ENCODE measurements at places on chromosomes 7 and 10.

GRCh38 chr10:3231951-3232730 lies 59.6 kb upstream of the PITRM1 start:
- no peak for DNase-seq

DNA sequence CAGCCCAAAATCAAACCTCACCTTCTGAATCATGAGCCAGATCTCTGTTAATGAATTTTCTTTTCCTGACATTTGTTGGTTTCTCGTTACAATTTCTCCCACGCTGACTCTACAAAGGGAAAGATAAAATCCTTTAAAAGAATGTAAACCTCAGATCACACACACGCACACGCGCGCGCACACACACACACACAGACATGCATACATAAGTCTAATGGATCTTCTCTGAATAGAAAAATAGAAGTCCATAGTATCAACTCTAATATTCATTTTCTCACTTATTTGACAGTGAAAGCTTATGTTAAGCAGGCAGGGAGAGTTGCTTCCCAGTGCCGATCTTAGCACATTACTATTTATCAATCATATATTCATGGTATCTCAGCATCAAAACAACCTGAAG lies 1.4 kb downstream of the ETV1 start:
- DNase-seq, result no peak

DNA sequence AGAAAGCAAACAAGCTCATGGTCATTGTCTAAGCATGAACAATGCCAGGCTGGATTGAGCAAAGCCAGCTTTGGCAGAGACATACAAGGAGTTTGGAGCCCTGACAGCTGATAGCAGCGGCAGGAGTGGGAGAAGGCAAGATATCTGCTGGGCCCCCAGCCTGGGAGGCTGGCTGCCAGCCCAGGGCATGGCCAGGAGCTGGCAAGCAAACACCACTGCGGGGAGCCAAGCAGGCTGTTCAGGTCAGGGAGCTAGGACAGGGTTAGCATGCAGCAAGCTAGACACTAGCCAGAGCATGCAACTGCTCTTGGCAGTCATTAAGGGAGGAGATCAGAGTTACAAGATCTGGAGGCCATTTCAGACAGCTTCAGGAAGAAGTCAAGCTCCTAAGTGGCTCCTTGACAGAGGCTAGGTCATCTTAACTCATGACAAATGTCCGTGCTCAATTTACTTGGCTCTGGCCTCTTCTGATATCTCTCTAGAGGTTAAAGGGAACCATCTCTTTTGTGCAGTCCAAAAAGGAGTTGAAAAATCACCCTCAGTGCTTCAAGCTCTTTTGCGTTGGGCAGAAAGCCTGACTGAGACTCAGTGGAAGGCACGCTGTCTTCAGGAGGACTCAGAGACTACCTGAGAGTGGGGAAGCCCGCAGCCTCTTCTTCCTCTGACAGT lies 436.8 kb upstream of the C7orf33 start:
- DNase-seq, result peak; percentile 45

DNA sequence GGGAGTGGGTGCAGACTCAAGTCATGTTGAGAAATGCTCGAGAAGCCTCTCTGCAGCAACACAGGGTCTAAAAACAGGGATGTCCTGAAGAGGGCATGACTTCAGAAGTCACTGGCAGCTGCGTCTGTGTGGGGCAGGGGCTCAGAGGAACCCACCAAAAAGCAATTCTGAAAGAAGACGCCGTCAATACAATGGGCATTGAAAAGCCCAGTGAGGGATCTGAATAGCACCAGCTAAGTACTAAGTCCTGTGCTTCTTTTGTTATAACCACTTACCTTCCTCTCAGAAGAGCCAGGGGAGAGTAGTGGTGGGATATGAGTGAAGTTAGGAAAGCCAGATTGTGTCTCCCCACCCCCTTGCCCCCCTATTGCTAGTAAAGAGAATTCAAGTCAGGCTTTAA lies 137.2 kb downstream of the INHBA start:
- DNase-seq, result no peak

GRCh38 chr7:153948060-153948459 lies 104.1 kb upstream of the DPP6 start:
- DNase-seq, result no peak

- no peak for DNase-seq
Observed at GRCh38 chr7:44398953-44399574, 73.7 kb upstream of the CAMK2B start.
